Skin of body (tissue), 3 donors: ENCODE measurements at places on chromosomes 1 and 21. TPM values are rescaled to one million over a fixed set of nuclear protein-coding genes. Genes with fewer than 3 reads are reported as not detected.

The LMX1A gene
- 1.1 TPM for total RNA-seq

The VTCN1 gene
- total RNA-seq: 6.5 TPM

The CGN gene
- 6.0 TPM for total RNA-seq

The ROR1 gene
- 12.5 TPM for total RNA-seq

The GBP2 gene
- 15.4 TPM for total RNA-seq

- peak; percentile 65 for DNase-seq
Observed at GRCh38 chr1:27555700-27556424, 48.1 kb downstream of the AHDC1 start.

- peak; percentile 88 for DNase-seq
Observed at GRCh38 chr1:156677616-156678596, 699 bp upstream of the NES start.

DNA sequence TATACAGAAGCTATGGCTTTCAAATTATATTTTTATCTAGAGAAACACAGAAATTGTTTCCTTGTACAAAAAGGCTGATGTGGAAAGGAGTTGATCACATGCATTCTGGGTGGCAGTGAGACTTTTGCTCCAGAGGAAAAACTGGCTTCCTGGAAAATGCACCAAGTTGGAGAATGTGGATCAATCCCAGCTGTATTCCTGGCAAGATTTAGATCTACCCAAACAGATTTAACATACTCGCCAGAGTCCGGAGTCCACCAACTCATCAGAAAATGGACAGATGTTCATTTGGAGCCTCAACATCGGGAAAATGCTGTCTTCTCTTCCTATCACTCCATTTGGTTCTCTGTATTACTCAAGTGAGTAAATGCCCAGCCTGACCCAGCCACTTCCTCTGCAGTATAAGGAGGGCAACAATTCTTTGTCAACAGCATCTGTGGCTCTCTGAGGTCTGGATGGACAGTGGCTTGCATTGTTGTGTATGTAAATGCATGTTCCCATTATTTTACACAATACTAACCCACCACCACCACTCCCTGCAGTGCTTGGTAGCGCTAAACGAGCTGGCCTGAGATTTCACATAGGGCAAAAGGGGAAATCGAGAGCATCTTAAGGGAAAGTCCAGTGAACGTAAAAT, 226.2 kb upstream of the IRF2BP2 start:
- no peak for DNase-seq

- DNase-seq: no peak
Observed at GRCh38 chr1:192986110-192986747, 72.9 kb downstream of the UCHL5 start.

DNA sequence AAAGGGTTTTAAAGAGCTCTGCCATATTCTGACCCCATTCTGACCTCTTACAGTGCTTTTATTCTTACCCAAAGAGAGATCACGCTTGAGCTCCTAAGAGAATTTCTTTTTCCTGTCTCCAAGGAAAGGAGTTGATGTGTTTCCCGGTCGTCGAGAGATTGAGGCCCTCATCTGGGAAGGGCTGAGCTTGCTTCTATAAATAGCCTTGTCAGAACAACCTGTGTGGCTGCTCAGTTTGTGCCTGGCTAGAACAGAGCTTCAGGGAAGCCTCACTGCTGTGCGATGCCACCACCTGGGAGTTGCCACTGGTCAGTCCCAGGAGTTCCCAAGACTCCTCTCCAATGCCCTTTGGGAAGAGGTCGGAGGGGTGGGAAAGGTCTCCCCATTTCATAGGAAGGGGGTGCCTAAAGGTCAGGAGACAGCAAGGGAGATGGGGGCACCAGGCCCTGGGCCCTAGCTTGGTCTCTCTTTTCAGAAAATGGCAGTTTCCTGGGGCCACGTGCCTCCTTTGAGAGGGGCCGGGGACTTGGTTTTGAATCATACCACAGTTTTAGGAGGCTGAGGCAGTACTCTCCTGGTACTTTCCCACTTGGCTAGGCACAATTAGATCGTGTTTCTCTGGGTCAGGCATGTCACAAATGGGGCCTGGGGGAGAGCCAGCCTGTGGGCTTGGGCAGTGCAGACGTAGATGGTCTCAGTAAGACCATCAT, 52.1 kb downstream of the EIF2D start:
- DNase-seq: no peak

DNA sequence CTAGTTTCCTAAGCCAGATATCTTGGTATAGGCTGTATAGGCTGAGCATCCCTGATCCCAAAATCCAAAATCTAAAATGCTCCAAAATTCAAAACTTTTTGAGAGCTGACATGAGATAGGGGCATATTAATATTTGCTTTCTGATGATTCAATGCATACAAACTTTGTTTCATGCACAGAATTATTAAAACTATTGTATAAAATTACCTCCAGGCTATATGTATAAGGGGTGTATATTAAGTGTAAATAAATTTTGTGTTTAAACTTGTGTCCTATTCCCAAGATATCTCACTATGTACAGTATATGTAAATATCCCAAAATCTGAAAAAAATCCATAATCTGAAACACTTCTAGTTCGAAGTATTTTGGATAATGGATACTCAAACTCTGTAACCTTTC, 2.6 kb downstream of the WDR64 start:
- no peak for DNase-seq

- DNase-seq: no peak
Observed at GRCh38 chr21:44831227-44831860, 13.5 kb upstream of the SUMO3 start.

DNA sequence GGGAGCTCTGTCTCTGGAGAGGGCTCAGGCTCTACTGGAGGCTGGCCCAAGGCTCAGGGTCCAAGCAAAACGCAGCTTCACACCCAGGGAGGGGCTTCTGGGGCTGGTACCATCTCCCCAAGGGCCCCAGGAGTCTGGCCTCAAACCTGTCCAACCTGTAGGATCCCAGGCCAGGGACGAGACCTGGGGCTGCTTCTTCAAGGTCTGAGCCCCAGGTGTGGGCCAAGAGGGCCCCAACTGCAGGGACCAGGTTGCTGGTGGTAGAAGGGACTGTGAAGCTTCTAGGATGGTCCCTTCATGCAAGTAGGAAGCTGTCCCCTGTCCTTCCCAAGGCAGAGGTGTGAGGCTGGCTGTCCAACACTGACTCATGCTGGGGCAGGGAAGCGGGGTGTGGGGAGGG, 7.8 kb upstream of the MMEL1 start:
- DNase-seq: no peak

GRCh38 chr1:923131-923990, at the start of gene SAMD11:
Gene SAMD11 (plus strand): TSS chr1:923923. CDS start chr1:924432, 509 bp downstream.
- peak; percentile 50 for DNase-seq

- DNase-seq: no peak
Observed at GRCh38 chr1:53971718-53972117, 25.6 kb downstream of the LRRC42 start.

DNA sequence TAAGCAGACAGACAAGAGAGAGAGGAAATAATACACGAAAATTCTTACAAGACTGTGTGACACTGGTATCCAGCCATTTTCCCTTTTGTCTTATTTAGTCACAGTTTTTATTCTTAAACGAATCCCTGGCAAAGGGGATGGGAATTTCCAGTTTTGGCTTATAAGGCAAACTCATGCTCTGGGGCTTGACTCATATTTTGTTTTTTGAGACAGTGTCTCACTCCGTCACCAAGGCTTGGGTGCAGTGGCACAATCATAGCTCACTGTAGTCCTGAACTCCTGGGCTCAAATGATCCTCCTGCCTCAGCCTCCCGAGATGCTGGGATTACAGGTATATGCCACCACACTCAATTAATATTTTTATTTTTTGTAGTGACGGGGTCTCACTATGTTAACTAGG, 31.9 kb downstream of the PTGER3 start:
- no peak for DNase-seq

DNA sequence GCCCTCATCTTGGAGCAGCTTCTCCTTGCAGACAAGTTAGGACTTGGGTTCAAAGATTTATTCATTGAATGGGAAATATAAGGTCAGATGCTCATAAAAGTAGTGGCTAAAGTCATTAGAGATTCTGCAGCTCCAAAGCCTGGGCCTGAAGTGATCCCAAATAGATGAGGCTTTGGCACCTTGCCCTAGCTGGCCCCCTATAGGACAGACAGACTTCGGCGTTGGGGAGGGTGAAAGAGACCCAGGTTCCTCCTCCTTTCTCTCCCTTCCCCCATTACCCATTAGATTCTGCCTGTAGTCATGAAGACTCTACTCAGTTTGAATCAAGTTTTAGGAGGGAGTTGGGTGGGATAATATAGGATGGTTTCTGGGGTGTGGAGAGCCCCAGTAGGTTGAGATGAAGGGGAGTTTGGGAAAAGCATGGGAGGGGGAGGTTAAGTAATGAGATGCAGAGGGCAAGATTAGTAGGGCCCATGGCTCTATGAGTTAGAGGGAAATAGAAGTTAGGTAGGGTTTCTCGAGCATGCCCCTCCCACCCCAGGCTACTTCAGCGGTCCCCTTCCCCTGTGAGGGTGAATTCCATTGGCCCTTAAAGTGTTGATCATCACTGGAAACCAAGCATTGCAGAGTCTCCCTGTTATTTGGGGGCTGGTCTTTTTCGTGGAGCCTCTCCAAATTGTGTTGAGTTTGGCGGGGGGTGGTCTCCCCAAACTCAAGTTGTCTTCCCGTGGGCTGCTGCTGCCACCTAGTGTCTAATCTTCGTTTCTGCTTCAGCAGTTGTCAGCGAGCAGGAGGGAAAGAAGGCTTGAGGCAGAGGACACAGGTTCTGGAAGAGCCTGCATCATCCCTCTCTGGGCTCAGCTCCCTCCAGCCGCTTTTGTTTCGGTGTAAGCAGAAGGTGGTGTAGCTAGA, 2.1 kb upstream of the AHDC1 start:
- DNase-seq: peak; percentile 57

- no peak for DNase-seq
Observed at GRCh38 chr1:55289614-55290013, 74.5 kb upstream of the USP24 start.
